Effector CD4-positive, alpha-beta T cell (primary cell): ENCODE measurements at places on chromosomes 6 and 20.
A peak's percentile ranks its signal among the peaks of the same experiment; 100 is the strongest.

GRCh38 chr6:159249752-159250151 lies 80.6 kb downstream of the FNDC1 start:
- DNase-seq: no peak

GRCh38 chr20:46694484-46694883 lies 5.2 kb upstream of the TP53RK start:
- no peak for DNase-seq

GRCh38 chr20:41050361-41051008 lies 21.9 kb downstream of the TOP1 start:
- DNase-seq: no peak

- no peak for DNase-seq
Observed at GRCh38 chr20:22717466-22717865, 133.1 kb upstream of the FOXA2 start.

- DNase-seq: no peak
Observed at GRCh38 chr20:41690702-41691101, 72.5 kb upstream of the CHD6 start.

- DNase-seq: peak; percentile 52
Observed at GRCh38 chr6:135909737-135910387, 58.4 kb downstream of the PDE7B start.

DNA sequence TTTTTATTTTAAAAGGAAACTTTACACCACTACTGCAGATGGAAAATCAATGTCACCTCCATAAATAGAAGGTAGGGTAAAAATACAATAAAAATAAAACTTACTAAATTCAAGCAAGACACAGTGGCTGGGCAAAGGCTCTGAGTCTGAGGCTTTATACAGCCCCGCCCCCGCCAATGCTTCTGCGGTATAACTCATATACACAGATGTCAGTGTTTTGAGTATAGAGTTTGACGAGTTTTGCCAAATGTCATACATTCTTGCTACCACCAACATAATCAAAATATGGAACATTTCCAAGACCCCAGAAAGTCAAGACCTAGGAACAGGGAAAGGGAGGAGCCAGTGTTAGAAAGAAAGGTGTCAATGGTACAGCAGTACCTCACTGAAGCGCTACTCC lies 12.8 kb downstream of the NFATC2 start:
- DNase-seq: peak; percentile 55

GRCh38 chr20:53934421-53935343 lies 135.7 kb downstream of the BCAS1 start:
- no peak for DNase-seq

DNA sequence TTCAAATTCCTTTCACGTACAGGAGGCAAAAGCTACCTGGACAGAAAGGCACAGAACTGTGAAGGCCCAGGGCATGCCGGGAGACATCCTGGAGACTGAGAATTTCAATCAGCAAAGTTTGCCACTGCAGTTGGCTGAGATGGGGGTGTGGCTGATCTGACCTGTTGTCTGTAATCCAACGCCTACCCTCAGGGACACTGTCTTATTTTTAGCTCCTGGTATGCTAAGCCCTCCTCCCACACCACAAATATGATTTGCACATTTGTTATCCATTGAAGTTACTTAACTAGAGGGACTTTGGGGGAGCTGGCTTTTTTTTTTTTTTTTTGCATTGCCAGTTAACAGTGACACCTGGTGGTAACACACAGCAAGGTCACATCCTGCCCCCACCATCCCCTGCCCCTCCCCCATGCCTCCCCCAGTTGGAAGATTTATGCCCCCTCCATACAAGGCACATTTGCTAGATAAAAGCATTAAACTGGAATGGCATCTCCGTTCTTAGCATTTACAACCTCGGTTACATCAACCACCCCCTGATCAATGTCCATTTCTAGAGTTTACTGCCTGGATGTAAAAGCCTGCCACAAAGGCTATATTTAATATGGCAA lies 40.4 kb downstream of the TTI1 start:
- no peak for DNase-seq

- DNase-seq: no peak
Observed at GRCh38 chr6:122825163-122825562, 36.1 kb downstream of the SMPDL3A start.

DNA sequence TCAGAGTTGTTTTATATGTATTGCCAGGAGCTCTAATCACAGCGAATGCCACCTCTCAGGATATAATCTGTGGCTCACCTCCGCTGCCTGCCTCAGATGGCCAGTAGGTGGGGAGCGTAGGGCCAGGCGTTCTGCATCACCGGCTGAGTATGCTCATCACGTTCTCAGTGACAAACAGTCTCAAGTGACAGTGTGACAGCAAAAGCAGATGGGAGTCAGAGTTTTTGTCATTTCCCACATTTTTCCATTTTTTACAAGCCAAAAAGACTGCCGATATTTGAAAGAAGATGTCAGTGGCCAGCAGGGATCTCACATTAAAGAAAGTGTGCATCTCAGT lies 208.7 kb downstream of the ALDH8A1 start:
- no peak for DNase-seq

DNA sequence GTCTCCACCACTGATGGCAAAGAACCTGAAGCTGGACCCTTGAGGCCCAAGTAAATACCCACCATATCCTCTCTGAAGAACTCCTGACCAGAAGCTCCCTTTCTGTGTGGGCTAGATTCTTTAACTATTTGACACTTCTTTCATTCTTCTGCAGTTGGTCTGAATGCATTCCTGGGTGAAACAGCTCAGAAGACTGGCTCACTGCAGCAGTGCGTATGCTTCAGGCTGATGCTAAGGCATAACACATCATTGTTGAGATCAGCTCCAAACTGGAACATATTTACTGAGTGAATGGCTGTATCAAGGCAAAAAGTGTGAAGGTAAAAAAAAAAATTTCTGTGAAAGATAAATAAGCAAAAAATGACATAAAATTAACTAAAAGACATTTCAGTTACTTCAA lies 19.7 kb downstream of the ZSCAN23 start:
- no peak for DNase-seq

- no peak for DNase-seq
Observed at GRCh38 chr20:37943033-37943432, 40.1 kb downstream of the VSTM2L start.

GRCh38 chr6:112254921-112255320 lies 554 bp upstream of the LAMA4 start:
- DNase-seq: no peak

DNA sequence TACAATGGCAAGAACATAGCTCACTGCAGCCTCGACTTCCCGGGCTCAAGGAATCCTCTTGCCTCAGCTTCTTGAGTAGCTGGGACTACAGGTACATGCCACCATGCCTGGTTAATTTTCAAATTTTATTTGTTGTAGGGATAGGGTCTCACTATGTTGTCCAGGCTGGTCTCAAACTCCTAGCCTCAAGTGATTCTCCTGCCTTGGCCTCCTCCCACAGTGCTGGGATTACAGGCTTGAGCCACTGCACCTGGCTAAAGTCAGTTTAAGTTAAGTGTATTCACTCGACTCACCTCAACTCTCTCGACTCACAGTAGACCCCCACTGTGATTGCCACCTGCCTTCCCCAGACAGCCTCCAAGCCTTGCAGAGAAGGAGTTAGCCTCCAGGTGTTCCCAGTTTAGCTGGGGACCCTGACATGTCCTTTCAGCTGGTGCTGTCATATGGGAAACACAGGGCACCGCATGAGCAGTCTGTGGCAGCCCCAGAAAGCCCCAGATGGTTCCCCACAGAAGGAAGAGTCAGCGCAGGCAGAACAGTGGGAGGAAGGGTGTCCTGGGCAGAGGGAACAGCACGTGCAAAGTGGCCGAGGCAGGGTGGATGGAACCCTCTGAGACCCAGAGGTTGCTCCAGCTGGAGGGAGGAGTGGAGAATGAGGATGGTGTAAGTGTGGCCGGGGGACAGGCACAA lies 40.4 kb downstream of the CEBPB start:
- DNase-seq: no peak

DNA sequence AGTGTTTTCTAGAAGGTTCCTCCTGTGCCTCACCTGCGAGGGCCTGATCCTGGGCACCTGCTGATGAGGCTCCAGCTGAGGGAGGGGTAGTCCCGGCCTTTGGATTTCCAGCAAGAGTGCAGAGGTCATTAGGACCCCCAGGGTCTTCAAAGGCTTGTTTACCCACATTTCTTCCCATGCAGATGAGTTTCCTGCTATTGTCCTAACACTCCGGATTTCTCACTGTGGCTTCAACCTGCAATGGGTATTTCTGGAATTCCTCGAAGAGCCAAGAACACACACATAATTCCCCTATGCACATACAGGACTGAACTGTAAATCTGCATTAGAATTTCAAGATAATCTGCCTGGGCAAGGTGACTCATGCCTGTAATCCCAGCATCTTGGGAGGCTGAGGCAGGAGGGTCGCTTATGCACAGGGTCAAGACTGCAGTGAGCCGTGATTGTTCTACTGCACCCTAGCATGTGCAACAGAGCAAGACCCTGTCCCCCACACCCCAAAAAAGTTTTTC lies 53.9 kb downstream of the ADNP start:
- DNase-seq: no peak

- DNase-seq: no peak
Observed at GRCh38 chr20:56173438-56173837, 75.1 kb upstream of the MC3R start.
